ENCODE measurements at places on chromosomes 6 and 20.
A peak's percentile ranks its signal among the peaks of the same experiment; 100 is the strongest.

DNA sequence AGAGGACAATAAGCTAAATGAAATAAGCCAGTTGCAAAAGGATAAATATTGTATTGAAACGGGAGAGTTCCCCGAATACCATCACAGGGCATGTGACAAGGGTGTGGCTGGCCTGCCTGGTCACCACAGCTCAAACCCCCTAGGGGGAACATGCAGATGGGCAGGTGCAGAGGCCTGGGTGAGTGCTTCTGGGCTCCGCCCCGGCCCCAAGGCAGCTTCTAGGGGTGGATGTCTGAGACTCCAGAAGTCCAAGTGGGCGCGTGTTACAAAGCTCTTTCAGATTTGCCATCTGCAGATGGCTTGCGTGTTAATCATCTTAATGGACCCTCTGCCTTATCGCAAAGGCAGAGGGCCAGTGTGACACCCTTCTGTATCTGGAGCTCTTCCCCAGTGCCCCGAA is 559.2 kb upstream of the IMPG1 start:
- DNase-seq: no peak

DNA sequence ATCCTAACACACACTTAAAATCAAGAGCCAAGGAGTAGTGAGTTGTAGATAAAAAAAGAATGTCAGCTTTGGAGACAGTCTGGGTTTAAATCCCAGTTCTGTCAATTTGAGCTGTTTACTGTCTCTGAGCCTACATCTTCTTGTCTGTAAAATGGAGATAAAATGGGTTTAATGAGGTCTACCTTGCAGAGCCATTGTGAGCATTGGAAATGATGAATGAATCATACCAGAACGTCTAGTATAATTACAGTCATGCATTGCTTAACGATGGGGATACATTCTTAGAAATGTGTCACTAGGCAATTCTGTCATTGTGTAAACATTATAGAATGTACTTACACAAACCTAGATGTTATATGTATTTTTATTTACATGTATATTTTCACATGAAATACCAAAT is 17.6 kb upstream of the SGK2 start:
- no peak for DNase-seq

GRCh38 chr6:111277819-111278218 is 190.5 kb downstream of the SLC16A10 start:
- DNase-seq: no peak

- DNase-seq: no peak
Measured at GRCh38 chr6:100846276-100846675, 34.9 kb downstream of the ASCC3 start.

- peak; percentile 92 for DNase-seq
Measured at GRCh38 chr20:19688031-19688806, 69.8 kb upstream of the RIN2 start.

GRCh38 chr20:10508060-10508459 is 73.0 kb downstream of the SLX4IP start:
- DNase-seq: peak; percentile 25

- DNase-seq: no peak
Measured at GRCh38 chr6:68126089-68126749, 508.9 kb upstream of the ADGRB3 start.

DNA sequence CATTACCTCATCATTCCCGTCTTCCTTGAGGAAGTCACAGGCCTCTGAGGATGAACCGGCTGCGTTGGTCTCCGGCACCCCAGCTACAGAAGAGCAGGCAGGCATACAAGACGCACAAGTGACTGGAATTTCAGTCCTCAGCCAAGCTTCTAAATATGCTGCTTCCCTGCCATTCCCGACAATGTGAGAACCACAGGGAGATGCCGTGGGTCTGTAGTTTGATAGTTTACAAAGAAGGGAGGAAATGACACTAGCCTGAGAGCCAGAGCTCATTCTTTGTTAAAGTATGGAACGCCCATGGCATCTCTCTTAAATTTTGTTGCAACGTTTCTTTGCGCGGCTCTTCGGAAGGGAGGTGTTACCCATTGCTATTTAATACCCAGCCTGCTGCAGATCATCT is 25.7 kb downstream of the HEBP2 start:
- DNase-seq: no peak

GRCh38 chr6:69954733-69955132 is 88.4 kb downstream of the COL19A1 start:
- DNase-seq: no peak

DNA sequence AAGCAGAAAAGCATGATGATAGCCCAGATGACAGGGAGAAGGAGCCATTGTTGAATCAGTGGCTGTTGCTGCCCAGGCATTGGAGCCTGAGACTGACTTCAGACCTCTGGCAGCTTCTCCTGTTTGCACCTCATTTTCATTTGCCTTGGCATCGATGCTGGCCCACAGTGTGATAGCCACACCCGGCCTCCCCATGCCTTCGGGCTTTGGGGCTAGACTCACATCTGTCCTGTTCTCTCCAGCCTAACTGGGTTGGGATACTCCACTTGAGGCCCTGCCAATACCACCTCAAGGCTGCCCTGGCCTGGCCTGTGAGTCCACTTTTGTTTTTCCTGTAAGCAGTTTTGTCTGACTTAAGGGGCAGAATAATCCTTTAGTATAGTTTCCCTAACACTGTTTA is 140.4 kb downstream of the UST start:
- DNase-seq: peak; percentile 45

DNA sequence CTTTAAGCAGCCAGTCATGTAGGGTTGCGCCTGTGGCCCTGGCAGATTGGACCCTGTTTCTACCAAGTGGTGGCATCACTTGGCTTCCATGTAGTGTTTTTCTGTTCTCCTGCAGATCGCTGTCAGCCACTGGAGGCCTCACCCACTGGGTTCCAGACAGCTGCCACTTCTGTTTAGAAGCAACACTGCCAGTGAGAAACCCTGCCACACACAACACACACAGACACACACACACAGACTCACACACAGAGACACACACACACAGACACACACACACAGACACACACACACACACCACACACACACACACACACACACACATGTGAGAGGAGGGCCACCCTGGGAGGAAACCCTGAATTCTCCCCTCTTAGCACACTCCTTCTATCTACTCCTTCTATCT is 51.8 kb downstream of the UTRN start:
- no peak for DNase-seq

DNA sequence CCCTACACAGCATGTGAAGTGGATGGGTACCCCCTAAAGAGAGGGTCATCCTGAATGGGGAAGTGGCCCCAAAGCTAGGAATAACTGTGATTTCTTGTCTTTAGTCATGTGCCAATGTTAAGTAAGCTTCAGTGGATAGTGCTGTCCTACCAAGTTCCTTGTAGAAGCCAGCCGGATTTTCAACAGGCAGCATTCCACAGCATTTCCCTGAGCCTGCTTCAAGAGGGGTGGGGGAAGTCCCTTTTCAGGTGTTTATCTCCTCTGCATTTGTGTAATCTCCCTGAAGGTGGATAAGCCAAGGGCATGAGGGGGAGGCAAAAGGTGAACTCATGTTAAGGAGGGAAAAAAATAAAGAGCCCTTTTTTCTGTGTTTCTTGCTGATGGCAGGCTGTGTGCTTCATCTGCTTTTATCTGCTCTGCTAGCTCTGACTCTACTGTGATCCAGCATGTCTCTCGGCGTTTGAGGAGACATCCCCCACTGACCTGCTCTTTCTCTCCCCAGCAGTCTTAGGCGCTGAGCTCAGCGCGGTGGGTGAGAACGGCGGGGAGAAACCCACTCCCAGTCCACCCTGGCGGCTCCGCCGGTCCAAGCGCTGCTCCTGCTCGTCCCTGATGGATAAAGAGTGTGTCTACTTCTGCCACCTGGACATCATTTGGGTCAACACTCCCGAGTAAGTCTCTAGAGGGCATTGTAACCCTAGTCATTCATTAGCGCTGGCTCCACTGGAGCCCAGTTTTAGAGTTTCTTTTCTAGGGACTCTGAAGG is 1.9 kb downstream of the EDN1 start:
- DNase-seq: peak; percentile 24

DNA sequence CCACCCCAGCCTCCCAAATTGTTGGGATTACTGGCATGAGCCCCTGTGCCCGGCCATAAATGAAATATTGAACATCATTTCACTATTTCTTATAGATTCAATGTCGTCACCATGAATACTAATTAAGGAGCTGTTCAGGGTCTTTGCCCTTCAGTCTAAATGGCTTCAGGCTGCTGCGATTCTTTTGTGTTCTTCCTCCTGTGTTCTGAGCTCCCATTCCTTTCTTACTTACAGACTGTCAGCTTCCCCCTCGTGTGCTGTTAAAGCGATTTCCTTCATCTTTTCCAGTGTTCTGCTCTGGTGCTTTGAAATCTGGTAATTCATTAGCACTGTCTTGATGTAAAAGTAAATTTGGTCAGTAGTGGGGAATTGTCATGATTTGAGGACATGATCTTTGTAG is 63.3 kb upstream of the PRDM1 start:
- no peak for DNase-seq

DNA sequence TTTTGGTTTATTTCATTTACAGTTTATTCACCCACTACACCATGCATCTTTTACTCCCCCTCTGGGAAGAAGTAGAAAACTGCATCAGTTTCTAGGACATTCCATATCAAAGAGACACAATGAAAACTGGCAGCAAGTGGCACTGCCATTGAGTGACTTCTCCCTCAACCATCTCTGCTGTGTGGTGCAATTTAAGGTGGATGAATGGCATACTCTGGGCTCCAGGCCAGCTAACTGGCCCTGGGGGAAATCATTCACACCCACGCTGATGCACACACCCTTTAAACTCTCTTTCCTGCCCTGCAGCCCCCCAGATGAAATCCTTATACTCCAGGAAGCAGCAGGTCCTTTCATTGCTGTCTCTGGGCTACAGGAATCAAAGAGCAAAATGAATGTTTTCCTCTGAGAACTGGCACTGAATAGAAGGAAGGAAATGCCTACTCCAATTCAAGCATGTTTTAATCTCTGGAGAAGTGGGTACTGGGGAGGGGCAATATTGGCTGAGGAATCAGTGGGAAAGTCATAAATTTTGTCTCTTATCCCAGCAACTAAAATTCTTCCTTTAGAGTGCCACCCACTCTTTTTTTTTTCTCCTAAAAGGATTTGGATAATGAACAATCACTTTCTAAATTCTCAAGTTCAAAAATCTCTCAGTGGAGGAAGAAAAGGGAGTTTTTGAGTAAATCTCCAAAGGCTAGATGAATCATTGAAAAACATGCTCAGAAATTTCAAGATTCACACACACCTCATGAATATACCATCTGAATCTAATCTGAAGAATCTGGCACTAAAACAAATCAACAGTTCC is 16.9 kb upstream of the RFPL4B start:
- DNase-seq: peak; percentile 13

DNA sequence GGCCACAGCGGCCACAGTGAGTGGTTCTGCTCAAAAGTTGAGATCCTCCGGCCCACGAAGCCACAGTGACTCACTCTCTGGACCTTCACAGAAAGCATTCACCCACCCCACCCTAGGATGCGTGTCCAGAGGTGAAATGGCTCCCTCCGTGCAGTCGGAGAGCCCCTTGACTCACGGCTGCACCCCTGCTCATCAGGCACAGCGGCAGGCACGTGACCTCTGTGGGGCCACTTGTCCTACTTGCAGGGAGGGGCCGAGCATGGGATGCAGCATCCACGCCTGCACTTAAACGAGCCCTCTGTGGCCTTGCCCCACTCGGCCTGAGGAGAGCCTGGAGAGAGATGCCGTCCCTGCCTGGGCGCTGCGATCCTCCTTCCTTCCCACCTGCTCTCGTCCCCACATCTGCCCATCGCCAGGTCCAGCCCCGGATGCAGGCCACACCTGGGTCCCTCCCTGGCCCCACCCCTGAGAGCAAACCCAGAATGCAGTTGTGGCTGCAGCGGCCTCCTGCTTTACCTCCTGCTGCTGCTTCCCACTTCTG is 28.7 kb downstream of the NTSR1 start:
- no peak for DNase-seq

GRCh38 chr6:129632172-129632613 is 77.8 kb downstream of the ARHGAP18 start:
- DNase-seq: no peak

GRCh38 chr6:156948277-156948676 is 171.1 kb downstream of the ARID1B start:
- no peak for DNase-seq

GRCh38 chr6:129679758-129680157 is 30.2 kb downstream of the ARHGAP18 start:
- DNase-seq: peak; percentile 31

- no peak for DNase-seq
Measured at GRCh38 chr20:5843054-5843592, 92.9 kb downstream of the SHLD1 start.

- DNase-seq: peak; percentile 50
Measured at GRCh38 chr20:2402271-2402980, 21.7 kb downstream of the TGM6 start.

DNA sequence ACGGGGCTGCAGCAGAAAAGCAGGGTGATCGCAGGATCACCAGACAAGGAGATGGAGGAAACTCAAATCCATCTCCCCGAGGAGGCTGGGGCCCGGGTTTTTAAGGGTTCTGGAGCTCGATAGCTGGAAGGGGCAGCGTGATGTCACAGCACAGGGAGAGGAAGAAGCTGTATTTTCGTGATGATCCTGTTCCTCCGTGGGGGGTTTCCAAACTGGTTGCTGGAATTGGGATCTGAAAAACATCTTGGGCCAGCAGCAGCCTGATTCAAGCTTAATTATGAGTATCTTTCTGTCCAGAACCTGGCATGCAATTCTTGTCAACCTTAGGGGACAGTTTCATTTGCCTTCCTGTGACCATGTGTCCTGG is 4.1 kb downstream of the CST7 start:
- DNase-seq: no peak

- DNase-seq: no peak
Measured at GRCh38 chr6:156657296-156657695, 119.9 kb upstream of the ARID1B start.

DNA sequence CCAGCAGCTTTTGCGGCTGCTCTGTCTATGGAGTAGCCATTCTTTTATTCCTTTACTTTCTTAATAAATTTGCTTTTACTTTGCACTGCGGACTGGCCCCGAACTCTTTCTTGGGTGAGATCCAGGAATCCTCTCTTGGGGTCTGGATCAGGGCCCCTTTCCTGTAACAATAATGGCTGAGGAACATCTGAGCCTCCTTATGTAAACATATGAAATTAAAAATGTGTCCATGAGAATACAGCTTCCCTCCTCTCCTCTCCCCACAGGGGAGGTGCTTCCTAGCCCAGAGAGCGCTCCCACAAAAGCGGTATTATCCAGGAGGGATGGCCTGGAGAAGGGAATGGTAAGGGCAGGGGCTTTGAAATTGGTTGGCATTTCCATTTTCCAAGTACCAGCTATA is 81.1 kb downstream of the PSMG4 start:
- no peak for DNase-seq

DNA sequence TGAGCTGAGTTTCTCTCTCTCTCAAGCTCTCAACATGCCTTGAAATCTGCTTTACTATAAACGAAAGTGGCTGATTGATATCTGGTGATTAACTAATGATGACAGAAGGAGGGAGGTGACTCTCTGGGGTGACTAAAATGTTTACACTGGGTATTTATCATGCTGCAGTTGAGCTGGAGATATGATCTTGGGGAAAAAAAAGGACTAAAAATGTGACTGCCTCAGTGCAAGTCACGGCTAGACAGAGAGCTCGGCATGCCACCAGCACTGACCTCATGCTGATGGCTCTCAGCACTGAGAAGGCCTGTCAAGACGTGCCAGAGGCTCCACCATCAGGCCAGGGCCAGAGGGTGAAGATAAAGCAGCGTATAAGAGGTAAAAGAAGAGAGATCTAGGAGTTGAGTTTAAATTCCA is 103.1 kb upstream of the SPACA1 start:
- peak; percentile 91 for DNase-seq

GRCh38 chr6:69622230-69622629 is 174.6 kb downstream of the LMBRD1 start:
- no peak for DNase-seq

- no peak for DNase-seq
Measured at GRCh38 chr6:112272799-112273198, 18.4 kb upstream of the LAMA4 start.

Data from AG20443 (cell line).